ENCODE measurements at places on chromosomes 5 and 9. TPM values are rescaled to one million over a fixed set of nuclear protein-coding genes. Genes with fewer than 3 reads are reported as not detected.

- H3K36me3 ChIP-seq, result no peaks in the 10 kb centered on the region
- H3K27me3 ChIP-seq, result no peaks in the 10 kb centered on the region
- no peak for DNase-seq
- H3K27ac ChIP-seq, result peak overlapping the region; percentile 71
- peaks cover 16% of the 10 kb centered on the region for H3K4me1 ChIP-seq
These were observed 169.9 kb downstream of the NNT start for GRCh38 chr5:43772764-43773477.

- H3K27ac ChIP-seq, result peak overlapping the region; percentile 55
- H3K4me3 ChIP-seq, result no peak overlapping the region
- H3K4me1 ChIP-seq, result peaks cover 47% of the 10 kb centered on the region
- H3K36me3 ChIP-seq, result no peaks in the 10 kb centered on the region
These were observed 16.9 kb downstream of the CAMSAP1 start for GRCh38 chr9:135890190-135891026.

GRCh38 chr9:97506306-97506705, 4.8 kb downstream of the TMOD1 start:
- no peaks in the 10 kb centered on the region for H3K36me3 ChIP-seq
- H3K4me1 ChIP-seq, result peaks cover 7% of the 10 kb centered on the region
- H3K27me3 ChIP-seq, result peaks cover 54% of the 10 kb centered on the region
- H3K4me3 ChIP-seq, result no peak overlapping the region

- DNase-seq, result no peak
- no peak overlapping the region for H3K27ac ChIP-seq
- H3K4me1 ChIP-seq, result no peaks in the 10 kb centered on the region
- no peak overlapping the region for H3K4me3 ChIP-seq
- H3K27me3 ChIP-seq, result no peaks in the 10 kb centered on the region
- H3K36me3 ChIP-seq, result peaks cover under 1% of the 10 kb centered on the region
These were observed 517.3 kb upstream of the TLE4 start for GRCh38 chr9:79054500-79054899.

- H3K36me3 ChIP-seq, result no peaks in the 10 kb centered on the region
- no peaks in the 10 kb centered on the region for H3K4me1 ChIP-seq
- no peaks in the 10 kb centered on the region for H3K27me3 ChIP-seq
- H3K4me3 ChIP-seq, result no peak overlapping the region
- DNase-seq, result no peak
These were observed 173.8 kb upstream of the DAP start for GRCh38 chr5:10934783-10935355.

DNA sequence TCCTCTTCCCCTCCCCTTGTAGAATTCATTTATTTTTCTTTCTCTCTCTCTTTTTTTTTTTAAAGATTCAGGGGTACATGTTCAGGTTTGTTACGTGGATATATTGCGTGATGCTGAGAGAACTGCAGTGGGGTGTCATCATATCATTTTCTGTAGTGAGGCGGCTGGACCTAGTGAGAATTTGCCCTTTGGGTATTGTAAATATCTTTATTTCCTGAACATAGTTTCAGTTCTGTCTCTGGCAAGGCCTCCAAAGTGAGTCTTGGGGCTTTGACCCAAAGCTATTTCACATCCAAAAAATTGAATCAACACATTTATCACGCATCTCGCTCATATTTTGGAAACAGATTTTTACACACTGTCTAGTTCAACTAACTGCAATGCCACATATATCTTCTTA, 25.4 kb upstream of the MYOT start:
- H3K4me3 ChIP-seq, result no peak overlapping the region
- no peaks in the 10 kb centered on the region for H3K36me3 ChIP-seq
- no peaks in the 10 kb centered on the region for H3K27me3 ChIP-seq
- peaks cover 3% of the 10 kb centered on the region for H3K4me1 ChIP-seq

The CCNO gene
- polyA plus RNA-seq, result 0.21 TPM

The GEMIN5 gene
- polyA plus RNA-seq, result 18.3 TPM
